ENCODE measurements at places on chromosomes 2 and 18.
A peak's percentile ranks its signal among the peaks of the same experiment; 100 is the strongest.

- peak; percentile 74 for DNase-seq
Measured at GRCh38 chr2:217510771-217511291, 492.0 kb downstream of the TNS1 start.

DNA sequence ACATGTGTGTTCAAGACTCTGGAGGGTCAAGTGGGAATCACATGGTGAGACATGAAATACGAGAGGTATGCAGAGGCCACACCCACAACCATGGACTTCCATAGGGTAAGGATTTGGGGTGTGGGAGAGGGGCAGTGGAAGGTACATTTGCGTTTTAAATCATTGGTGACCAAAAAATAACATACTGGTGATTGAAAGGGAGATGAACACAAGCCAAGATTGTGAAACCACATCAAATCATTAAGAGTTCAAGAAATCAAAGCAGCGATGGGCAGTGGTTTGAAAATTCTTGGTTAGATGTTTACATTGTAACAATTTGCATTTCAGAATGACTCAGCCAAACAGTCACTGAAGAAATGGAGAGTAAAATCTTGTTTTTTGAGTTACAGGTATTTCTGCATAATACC lies 1.9 kb upstream of the CABYR start:
- no peak for DNase-seq

DNA sequence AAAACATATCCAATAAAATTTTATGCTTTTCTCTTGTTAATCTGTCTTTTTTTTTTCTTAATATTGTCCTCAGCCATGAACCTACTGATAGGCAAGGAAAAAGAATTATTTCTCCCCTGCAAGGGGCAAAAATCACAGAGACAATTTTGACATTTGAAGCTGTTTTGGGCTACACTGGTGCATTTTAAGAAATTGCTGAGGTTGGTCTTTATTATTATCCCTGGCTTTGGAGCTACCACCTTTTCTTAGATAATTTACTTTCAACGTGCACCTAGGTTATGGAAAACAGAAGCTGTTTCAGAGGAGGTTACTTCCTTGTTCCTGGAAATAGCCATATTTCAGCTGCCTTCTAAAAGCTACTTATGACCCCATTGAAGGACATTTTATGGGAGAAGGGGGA lies 195.5 kb upstream of the KYNU start:
- no peak for DNase-seq

- no peak for DNase-seq
Measured at GRCh38 chr18:22346401-22346952, 71.2 kb downstream of the CTAGE1 start.

- no peak for DNase-seq
Measured at GRCh38 chr2:205261516-205262020, 420.7 kb upstream of the NRP2 start.
